Hindlimb muscle (tissue), 1 donor: ENCODE measurements at places on chromosomes 16 and 17.

- DNase-seq, result no peak
Measured at GRCh38 chr17:77571155-77571981, 387.1 kb upstream of the TNRC6C start.

GRCh38 chr17:330993-331701 is 21.5 kb downstream of the RPH3AL start:
- peak; percentile 47 for DNase-seq

DNA sequence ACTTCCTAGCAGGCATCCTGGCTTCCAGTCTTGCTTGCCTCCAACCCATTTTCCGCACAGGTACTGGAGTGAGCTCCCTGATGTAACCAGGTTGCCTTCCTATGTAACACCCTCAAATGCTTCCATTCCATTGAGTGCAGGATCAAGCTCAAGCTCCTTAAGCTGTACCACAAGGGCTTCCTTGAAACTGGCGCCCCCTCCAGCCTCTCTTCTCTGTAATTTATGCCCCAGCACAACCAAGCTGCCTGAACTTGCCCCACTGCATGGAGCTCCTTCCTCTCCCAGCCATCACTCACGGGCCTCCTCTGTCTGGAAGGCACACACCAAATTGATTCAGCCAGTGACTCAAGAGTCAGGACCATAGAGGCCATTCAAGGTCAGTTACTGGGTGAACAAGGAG is 234.8 kb upstream of the RPL38 start:
- no peak for DNase-seq

DNA sequence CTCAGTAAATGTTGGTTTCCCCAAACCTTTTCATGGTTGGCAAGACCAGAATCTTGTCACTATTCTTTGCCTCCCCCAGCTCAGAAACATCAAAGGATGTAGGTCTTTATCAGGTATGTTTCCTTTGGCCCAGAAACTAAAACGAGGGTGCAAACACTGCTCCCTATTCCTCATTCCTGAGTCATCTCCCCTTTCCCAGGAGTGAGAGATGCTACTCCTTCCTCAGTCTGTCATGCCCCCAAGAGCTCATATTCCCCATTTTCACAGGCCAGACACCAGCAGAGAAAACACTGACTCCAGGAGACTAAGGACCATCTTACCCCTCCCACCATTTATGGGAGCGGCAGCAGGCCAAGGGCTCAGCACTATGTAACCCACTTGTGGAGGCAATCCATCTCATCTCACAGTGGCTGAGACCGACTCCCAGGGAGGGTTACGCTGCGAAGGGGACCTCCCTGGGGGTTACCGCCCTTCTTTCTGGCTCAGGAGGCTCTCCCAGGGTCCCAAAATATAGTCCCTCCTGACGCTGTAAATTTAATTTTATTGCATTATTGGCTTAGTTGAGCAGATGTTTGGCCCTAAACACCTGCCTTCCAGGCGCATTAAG is 1.5 kb downstream of the GEMIN4 start:
- no peak for DNase-seq

GRCh38 chr16:48608871-48609651 is 919 bp downstream of the N4BP1 start:
- no peak for DNase-seq

DNA sequence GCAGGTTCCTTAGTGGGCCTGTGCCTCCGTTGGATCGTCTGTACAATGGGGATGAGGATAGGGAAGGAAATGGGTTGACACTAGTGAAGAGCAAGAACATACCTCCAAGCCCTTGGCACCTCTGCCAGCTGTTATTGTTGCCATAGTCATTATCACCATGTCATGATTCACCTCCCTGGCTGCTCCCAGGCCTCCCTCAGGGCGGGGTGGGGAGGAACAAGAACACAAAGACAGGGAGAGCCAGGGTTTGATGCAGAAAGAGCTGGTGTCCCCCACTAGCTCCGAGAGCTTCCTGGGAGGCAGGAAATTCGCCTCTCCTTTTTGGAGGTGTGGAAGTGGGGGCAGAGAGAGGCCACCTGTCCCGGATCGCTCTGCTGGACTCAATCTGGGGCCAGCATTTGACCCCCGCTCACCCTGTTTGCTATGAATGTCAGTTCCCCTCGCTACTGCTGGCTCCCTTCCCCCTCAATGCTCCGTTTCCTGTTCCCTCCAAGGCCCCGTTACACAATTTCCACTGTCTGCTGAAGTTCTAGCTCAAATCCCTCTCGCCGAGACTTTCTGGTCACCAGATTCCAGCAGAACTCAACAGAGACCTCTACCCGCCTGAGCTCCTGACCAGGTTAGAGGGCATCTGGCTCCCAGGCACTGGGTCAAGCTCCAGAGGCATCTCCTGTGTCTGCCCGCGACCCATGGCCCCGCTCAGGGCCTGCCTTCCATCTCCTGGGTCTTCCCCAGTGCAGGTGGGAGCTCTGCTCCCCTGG is 9.1 kb downstream of the TIMP2 start:
- no peak for DNase-seq

- no peak for DNase-seq
Measured at GRCh38 chr17:61784510-61784909, 78.8 kb downstream of the BRIP1 start.

- no peak for DNase-seq
Measured at GRCh38 chr17:29612404-29613280, 10.1 kb downstream of the CORO6 start.

- peak; percentile 79 for DNase-seq
Measured at GRCh38 chr16:56191156-56191815, at the start of gene GNAO1. Gene GNAO1 (plus strand): TSS chr16:56191489. CDS start chr16:56192236, 747 bp downstream.

DNA sequence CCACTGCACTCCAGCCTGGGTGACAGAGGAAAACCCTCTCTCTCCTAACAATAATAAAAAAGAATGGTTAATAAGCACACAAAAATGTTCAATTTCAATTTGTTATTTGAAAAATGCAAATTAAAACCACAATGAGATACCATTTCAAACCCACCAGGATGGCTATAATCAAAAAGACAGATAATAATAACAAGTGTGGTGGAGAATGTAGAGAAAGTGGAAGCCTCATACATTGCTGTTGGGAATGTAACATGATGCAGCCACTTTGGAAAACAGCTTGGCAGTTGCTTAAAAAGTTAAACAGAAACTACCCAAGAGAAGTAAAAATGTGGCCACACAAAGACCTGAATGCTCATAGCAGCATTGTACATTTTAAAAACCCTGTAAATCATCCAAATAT is 51.8 kb upstream of the MAP3K14 start:
- DNase-seq, result no peak

DNA sequence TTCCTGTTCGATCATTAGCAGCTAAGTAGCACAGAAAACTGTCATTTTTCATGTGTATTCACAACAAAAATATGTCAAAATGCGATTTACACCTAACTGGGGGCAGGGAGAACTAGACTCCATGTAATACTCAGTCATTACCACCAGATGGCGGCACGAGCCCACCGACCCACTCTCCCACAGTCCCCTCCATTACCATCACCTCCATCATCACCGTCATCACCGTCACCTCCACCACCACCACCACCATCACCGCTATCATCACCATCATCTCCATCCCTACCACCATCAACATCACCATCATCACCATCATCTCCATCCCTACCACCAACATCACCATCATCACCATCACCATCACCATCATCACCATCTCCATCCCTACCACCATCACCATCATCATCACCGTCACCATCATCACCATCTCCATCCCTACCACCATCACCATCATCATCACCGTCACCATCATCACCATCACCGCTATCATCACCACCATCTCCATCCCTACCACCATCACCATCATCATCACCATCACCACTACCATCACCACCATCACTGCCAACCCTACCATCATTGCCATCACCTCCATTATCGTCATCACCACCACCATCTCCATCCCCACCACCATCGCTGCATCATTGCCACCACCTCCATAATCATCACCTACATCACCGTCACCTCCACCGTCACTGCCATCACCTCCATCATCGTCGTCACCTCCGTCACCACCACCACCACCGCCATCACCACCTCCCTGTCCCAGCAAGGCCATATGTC is 14.4 kb downstream of the NDUFAF8 start:
- peak; percentile 55 for DNase-seq

GRCh38 chr16:69471121-69471520 is 46.7 kb downstream of the CYB5B start:
- DNase-seq, result no peak

GRCh38 chr16:47387026-47387734 is 73.7 kb downstream of the ITFG1 start:
- no peak for DNase-seq

- DNase-seq, result peak; percentile 83
Measured at GRCh38 chr16:10971560-10971961, 27.2 kb downstream of the CLEC16A start.

DNA sequence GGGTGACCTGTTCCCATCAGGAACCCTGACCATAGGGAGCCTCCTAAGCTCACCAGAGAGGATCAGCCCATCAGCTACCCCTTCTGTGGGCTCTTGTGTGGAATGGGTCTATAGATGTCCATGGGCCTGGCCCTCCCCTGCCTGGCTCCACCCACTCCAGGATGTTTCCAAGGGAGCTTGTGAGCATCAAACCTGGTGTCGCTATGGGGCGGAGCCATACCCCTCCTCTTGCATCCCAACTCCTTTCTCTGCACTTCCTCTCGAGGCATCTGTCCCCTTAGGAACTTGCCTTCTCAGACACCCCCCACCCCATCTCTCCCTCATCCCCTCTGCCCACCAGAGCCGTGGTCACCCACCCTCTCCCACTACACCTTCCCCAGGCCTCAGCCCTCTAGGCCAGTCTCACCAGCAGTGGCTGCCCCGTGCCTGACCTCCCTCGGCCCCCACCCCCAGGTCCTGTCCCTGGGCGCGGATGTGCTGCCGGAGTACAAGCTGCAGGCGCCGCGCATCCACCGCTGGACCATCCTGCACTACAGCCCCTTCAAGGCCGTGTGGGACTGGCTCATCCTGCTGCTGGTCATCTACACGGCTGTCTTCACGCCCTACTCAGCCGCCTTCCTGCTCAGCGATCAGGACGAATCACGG is 10.4 kb downstream of the KCNH6 start:
- no peak for DNase-seq

- DNase-seq, result no peak
Measured at GRCh38 chr17:68733241-68734176, 132.3 kb upstream of the FAM20A start.

- DNase-seq, result no peak
Measured at GRCh38 chr17:896953-897661, 82.5 kb downstream of the NXN start.

DNA sequence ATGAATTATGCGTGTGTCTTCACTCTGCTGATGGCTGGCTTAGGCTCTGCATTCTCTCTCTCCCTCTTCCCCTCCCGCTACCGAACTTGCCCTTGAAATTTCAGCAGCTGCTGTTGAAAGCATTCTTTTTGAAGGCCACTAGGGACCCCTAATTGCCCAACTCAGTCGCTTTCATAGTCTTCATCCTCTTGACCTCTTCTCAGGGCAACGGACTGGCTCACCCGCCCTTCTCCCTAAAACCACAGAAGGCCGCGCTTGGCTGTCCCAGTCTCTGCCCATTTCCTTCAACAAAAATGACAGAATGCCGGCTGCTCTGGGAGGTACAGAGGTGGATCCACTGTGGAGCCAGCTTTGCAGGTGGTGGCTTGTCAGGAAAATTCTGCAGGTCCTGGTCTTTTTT is 21.0 kb upstream of the FMNL1 start:
- no peak for DNase-seq

DNA sequence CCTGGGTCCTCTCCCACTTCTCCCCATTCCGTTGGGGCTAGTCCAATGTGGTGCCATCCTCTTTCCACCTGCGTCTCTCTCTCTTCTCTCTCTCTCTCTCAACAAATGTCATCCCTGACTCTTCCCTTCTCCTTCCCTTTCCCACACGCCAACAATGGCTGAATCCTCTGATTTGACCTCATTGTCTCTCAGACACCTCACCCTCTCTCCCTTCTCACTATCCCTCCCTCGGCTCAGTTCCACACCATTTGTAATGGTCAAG is 628 bp upstream of the ZNF18 start:
- DNase-seq, result no peak

- no peak for DNase-seq
Measured at GRCh38 chr16:77117707-77118106, 73.3 kb upstream of the MON1B start.

GRCh38 chr16:66741169-66741900 is 10.1 kb downstream of the DYNC1LI2 start:
- peak; percentile 92 for DNase-seq

DNA sequence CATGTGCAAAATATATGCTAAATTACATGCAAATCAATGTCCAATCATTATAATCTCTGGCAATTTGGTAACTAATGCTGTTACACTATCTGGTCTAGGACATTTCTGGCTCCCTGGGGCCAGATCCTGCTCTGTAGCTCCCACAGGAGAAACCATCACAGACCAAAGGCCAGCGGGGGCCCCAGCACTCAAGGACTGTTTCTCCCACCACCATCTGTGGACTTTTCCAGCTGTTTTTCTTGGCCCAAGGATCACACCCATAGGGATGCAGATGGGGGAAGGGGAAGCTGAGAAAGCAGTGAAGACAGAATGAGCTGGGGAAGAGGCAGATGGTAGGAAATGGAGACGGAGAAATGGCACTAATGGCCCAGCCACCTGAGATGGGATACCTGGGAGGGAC is at the start of gene HIGD1B:
HIGD1B (plus strand) TSS at position 298 of the 400 bp plus-strand sequence. CDS start 270 bp downstream, outside the sequence.
- peak; percentile 48 for DNase-seq

DNA sequence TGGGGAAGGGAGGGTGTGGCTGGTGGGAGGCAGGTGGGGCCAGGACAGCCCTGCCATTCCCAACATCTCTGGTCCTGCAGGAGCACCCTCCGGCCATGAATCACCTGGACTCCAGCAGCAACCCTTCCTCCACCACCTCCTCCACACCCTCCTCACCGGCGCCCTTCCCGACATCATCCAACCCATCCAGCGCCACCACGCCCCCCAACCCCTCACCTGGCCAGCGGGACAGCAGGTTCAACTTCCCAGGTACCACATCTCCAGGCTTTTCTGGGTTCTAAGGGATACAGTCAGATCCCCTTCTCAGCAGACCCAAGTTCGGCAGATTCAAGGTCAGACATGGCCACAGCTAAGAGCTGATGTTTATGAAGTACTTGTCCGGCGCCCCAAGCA is 33.8 kb upstream of the LGALS9 start:
- no peak for DNase-seq

GRCh38 chr17:19986941-19987861 is 9.6 kb upstream of the AKAP10 start:
- no peak for DNase-seq

DNA sequence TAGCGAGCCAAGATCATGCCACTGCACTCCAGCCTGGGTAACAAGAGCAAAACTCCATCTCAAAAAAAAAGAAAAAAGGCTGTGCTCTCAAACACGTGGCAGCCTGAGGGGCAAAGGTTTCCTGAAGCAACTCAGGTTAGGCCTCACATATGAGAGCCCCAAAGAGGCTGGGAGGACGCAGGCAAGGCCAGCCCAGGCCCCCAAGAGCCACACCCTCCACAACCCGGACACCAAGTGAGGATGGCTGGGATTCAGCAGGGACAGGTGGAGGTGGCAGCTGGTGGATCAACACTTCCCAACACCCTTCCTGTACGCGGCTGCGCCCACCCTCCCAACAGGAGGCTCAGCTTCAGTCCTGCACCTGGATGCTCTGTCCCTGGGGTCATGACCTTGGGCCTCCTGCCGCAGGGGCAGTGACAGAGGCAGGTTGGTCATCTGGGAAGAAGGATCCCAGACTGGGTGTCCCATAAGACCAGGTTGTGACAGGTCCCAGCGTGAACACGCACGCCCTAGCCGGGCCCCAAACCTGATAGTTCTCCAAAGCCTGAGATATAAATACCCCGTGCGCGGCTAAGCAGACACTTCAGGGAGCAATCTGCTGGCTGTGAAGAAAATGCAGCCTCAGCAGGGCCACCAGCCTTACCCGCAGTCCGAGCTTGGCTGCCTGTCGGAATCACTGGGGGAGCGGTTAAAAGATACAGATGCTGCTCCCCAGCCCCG is 78.1 kb downstream of the TIMM22 start:
- no peak for DNase-seq
